Activated T-helper 1 cell treated with anti-CD3 and anti-CD28 coated beads, Interleukin-12 subunit alpha, Interleukin-12 subunit beta, Interleukin-2, Interleukin-4 antibody, amounts not matched to agents 30 ng/mL and 10 ng/mL and 1 ng/mL, durations not matched to agents 14 hours and 24 hours and 36 hours (primary cell): ENCODE measurements at places on chromosomes 1 and 21.

DNA sequence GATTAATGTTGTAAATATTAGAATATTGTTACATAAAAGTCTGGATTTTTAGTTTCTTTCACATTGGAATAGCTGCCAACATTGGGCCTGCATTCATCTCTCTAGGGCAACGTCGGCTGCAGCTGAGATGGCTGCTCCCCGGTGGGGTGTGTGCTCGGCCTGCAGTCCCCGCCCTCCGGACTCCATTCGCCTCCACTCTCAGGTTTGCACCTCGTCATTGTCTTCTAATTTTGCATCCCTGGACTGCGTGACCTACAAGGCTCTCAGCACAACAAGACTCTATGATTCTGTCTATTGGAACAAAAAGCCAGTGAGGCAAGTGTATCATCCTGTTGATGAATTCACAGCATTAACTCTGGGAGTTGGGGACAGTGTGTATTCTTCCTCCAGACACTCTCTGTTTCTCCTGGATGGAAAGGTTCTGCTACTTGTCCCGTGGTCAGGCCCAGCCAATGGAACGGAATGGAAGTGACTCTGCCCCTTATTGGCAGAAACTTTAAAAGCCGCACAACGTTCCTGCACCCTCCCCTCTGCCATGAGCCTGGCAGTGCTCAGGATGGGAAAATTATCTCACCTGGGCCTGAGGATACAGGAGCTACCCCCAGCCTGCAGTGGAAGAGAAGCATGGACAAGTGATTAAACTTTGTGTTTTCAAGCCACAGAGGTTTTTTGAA lies 105.0 kb upstream of the SAMD11 start:
- no peak for DNase-seq

DNA sequence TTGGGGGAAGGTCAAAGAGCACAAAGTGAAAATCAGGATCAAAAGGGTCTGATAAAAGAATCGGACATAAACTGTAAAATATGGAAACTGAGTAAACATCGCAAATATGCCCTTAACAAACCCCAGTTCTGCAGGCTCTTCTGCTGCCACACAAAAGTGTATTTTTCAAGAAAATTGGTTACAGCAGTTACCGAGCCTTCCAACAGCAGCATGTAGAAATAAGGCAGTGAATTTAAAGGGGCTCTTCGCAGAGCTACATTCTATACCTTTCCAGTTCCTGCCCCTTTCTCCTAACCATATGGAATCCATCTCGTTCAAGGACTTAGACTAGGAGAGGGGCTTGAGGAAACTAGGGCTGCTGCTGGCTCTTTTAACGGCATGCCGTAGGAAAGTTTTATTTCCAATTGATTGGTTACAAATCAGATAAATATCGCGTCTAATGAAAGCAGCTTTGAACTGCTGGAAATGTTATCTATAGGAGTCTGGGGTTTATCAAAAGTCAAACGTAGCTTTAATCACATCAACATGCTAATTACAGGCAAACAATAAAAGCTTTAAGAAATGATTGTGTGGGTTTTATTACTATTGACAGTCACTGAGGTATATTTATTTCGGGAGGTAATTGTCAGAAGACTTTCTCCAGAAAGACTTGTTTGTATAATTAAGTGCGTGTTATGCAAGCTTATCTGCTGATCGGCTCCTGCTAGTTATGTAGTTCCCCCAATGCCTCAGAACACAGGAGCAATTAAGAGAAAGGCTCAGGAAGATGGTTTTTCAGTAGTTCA lies 59.1 kb downstream of the GORAB start:
- DNase-seq: no peak

- DNase-seq: peak; percentile 21
Measured at GRCh38 chr1:12518931-12519692, 98.9 kb downstream of the DHRS3 start.

DNA sequence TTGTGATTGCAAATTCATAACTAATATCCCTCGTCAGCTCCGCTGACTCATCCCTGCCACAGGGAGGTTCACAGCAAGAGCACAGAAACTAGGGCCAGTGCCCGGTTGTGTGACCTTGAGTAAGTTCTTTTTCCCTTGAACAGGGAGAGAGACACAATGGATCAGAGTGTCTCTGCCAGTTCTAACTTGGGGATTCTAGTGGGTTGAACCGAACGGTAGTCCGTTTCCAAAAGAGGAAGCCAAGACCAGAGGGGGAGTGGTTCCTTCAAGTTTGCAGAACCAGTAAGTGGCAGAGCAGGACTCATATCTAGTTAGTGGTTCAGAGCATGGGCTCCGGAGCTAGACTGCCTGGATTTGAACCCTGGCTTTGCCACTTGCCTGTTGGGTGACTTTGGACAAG lies 4.9 kb upstream of the SHISA4 start:
- no peak for DNase-seq

DNA sequence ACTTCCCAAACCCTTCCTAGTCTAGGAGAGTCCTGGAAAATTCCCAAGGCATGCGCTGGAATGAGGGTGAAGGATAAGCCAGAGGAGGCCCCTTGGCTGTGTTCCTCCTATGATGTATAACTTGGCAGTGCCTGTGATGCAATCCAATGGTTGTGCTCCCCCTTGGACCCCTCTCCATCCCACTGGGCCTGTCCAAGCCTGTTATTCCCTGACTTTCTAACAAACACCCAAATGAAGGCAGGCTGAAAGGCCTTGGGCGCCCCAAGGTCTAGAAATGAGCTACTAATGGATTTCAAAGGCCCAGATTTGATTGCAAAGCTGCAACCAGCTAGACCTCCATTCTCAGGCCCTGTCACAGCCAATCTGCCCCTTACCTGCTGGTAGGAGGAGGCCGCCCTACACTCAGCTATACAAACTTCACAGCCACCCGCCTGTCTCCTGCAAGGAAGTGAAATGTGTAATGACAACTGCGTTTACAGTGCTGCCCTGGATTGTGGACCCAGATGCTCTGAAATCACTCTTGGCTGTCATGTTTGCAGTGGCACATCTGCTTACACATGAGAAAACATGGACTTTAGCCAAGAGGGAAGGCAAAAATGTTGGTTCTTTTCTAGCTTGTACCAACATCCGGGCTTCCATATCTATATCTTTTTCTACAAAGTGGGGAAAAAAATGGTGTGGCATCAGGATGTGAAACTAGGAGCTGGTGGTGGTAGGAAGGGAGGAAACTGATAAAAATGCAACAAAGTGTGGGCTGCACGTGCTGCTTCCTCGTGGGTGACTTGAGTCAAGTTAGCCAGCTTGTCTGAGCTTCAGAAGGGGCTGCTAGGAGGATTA lies 130.4 kb downstream of the TRABD2B start:
- DNase-seq: no peak

DNA sequence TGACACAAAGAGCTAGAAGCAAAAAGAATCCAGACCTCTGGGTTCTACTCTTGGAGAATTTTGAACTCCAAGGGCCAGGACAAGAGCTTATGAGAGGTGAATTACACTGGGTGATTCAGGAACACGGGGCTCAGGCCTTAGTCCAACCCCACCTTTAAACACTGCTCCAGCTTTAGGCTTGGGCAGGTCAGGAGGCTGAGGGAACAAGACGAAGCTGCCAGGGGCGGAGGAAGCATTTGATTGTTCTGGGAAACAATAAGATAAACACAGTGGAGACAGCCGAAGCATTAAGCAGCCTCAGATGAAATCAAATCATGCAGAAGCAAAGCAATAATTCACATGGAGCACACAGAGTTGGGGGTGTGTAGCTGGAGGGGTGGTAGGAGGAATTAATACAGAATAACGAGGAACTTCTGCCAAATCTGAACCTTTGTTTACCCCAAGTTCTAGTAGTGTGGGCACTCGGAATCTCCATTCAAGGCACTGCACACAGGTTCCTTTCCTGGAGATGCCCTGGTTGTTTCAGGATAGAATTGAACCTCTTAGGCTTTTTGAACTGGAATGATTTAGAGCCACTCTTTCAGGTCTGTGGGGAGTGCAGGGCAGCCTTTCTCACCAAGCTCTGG lies 93.2 kb downstream of the PLXNA2 start:
- DNase-seq: no peak
